ENCODE measurements at places on chromosomes 1 and 21.

GRCh38 chr1:223216531-223217205 is 73.6 kb upstream of the TLR5 start:
- DNase-seq = no peak

- peak; percentile 75 for DNase-seq
Measured at GRCh38 chr1:29197590-29197924, 15.9 kb upstream of the SRSF4 start.

- DNase-seq = no peak
Measured at GRCh38 chr1:176896216-176896615, 268.3 kb downstream of the ASTN1 start.

DNA sequence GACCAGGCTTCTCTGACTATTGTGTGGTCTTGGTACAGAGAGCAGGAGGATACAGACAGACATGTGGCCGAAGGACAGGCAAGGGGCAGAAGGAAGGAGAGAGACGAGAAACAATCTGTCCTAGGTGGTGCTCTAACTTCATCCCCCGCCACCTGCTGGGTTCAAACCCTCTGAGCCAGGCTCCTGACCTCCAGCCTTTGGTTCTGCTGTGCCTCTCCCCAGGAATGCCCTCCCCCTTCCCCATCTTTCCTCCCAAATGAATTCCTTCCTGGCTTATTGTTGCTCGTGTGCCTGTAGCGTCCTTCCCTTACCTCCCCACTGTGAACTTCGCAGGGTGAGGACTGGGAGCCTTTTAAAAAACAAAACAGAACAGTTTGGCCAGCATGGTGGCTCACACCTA is 5.4 kb downstream of the TCEA3 start:
- DNase-seq = no peak

DNA sequence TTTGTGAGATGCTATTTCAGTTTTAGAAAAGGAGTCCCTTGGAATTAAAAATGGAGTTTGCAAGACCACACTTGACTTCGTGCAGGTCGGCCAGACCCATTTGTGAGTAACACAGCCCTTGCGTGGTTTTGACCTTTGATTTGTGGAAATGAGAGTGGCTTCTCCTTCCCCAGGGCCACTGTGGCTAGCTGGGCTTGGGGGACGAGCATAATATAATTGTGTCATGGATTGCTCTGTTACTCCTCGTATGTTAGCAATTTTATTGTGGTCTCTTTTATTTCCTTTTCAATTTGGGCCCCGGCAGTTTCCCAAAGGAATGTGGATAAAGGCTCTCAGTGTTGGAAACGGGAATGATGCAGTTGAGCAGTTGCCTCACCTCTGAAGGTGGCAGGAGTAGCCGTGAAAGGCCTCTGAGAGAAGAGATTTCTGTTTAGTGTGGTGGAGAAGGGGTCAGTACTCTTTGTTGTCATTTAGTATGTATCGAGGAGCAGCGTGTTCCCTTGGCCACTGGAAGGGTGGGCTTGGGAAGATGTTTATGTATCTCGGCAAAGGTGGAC is 194.6 kb downstream of the PBX1 start:
- DNase-seq = no peak

Measured in hematopoietic multipotent progenitor cell treated with erythropoietin and hydrocortisone succinate and interleukin-3 and kit ligand, for 15 days (in vitro differentiated cells).